Activated naive CD4-positive, alpha-beta T cell treated with anti-CD3 and anti-CD28 coated beads, Interleukin-2, amount 50 U/mL, for 16 hours (primary cell): ENCODE measurements at places on chromosomes 3 and 15.

DNA sequence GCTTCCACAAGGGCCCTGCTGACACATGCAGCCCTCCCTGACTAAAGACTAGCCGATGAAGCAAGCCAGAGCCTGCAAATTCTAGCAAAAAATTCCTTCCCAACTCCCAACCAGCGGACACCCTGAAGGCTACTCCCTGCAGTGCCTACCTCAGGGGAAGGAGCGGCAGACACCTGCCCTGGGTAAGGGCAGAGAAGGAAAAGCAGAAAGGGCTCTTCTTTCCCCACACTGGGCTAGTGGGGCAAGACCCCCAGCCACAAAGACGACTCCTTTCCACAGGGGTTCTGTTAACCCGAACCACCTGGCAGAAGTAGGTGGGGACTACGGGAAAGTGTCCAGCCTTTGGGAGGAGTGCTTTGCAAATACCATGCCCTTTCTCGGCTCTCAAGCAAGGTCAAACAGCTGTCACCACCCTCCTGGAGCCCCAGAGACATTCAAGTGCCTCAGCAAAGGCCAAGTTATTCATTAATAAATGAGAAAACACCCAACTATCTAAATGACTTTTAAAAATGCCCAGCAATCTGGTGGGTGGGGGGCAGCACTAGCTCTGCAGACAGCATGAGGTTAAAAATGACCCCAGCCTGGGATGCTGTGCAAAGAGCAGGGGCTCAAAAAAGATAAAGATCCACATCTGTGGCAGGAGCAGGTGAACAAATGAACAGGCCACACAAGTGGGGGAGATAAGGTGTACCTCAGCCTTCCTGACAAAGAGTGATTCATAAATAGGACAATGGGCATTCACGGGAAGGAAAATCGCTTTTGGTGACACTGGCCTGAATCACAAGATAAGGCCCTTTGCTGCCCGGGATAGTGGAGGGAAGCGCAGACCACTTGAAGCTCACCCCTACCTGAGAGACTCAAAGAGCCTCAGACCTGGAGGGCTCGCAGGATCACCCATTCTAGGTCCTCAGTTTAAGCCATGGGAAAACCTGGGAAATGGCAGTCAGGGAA is 33.0 kb downstream of the CCDC12 start:
- DNase-seq, result no peak

DNA sequence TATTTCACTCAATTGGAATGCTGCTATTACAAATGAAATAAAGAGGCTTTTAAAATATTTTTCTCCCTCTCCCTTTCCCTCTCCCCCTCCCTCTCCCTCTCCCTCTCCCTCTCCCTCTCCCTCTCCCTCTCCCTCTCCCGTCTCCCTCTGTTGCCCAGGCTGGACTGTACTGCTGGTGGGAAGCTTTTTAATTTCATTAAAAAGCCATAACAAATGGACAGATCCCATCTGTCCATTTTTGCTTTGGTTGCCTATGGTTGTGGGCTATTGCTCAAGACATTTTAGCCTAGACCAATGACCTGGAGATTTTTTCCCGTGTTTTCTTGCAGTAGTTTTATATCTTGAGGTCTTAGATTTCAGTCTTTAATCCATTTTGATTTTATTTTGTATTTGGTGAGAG is 107.2 kb upstream of the LRRC3B start:
- DNase-seq, result no peak

- DNase-seq, result peak; percentile 31
Observed at GRCh38 chr3:113552851-113553250, 20.5 kb downstream of the SIDT1 start.

GRCh38 chr15:63077952-63078351 is 35.4 kb downstream of the TPM1 start:
- no peak for DNase-seq

DNA sequence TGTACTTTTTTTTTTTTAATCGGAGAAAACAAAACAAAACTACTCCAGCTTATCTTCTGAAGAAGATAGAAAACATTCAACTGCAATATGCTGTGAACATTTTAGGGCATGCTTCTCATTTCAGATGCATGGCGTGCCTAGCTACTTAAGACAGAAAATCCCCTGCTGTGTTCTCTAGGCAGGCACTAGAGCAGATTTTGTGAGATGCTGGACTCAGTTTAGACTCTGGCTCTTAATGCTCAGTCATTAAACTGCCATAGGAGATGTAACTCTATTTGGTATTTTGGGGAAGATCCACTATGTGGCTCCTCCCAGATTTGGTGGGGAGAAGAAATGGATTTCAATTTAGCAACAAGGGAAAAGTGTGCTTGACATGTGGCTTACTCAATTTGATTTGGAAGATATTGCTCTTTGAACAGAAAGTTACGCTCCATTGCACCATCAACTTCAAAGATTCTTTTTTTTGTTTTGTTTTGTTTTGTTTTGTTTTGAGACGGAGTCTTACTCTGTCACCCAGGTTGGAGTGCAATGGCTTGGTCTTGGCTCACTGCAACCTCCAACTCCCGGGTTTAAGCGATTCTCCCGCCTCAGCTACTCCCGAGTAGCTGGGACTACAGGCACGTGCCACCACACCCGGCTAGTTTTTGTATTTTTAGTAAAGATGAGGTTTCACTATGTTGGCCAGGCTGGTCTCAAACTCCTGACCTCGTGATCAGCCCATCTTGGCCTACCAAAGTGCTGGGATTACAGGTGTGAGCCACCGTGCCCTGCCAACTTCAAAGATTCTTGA is 62.0 kb upstream of the LEKR1 start:
- DNase-seq, result no peak

DNA sequence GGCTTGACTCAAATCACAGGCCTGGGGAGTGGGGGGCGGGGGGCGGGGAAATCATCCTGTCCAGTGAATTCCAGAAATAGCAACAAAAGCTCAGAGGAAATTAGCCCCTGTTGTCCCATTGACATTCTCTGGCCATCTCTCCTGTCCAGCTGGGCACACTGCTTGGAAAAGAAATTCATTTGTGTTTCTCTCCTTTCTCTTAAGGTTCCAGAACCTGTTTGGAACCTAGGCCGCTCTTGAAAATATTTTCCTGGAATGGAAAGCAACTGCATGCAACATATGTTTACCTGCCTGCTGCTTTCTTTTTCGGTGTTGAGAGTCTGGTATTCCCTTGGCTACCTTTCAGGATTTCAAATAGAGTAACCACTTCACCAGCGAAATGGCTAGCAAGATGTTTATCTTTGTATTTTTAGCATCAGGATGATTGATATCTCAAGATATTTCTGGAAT is 169.0 kb downstream of the GHSR start:
- DNase-seq, result no peak

GRCh38 chr3:67863869-67864268 is 209.5 kb upstream of the SUCLG2 start:
- no peak for DNase-seq

DNA sequence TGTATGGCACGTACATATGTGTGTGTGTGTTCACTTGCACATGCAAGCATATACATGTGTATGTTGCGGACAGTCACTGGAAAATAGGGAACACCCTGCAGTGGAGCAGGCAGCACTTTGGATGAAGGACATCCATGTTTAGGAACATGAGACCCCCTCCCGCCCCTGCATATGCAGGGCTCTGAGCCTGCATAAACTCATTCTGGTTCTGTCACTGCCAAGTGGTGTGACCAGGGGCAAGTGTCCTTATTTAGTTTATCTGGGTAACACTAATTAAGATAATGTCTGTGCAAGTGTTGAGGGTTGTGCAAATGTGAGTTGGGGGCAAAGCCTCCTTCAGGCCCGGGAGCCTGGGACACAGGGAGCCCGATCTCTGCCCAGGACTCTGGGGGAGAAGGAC is 105.7 kb downstream of the CORO2B start:
- no peak for DNase-seq
